ENCODE measurements at places on chromosomes 1 and 21.

- no peak for DNase-seq
Measured at GRCh38 chr21:44021064-44021463, 9.0 kb downstream of the TRAPPC10 start.

DNA sequence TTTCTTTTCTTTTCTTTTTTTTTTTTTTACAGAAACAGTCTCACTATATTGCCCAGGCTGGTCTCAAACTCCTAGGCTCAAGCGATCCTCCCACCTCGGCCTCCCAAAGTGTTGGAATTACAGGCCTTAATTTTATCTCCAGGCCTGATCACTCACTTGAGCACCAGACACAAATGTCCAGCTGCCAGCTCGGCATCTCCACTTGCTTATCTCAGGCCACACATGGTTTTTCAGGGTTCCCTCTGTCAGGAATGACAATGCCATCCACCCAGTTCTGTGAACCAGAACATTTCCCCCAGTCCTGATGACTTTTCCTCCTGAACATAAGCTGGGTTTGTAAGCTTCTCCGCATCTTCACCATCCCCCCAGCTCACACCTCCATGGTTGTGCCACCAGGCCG lies 44.6 kb upstream of the ZNF281 start:
- no peak for DNase-seq

- DNase-seq, result peak; percentile 90
Measured at GRCh38 chr21:34520764-34521508, 8.9 kb upstream of the KCNE1 start.

GRCh38 chr1:150376110-150376509 lies 12.2 kb downstream of the RPRD2 start:
- DNase-seq, result no peak

DNA sequence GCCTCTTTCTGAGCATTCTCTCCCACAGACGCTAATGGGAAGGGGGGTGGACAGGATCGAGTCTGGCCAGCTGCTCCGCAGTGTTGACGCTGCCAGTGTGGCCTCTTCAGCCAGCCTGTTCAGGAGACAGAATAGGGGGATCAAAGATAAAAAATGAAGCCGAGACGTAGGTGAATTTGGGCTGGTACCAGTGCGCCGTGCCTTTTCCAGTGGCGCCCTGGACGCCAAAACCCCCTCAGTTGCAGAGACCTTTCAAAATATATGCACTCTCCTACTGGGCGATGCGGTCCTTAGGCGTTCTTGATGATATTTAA lies 1.1 kb downstream of the TTC3 start:
- DNase-seq, result no peak

DNA sequence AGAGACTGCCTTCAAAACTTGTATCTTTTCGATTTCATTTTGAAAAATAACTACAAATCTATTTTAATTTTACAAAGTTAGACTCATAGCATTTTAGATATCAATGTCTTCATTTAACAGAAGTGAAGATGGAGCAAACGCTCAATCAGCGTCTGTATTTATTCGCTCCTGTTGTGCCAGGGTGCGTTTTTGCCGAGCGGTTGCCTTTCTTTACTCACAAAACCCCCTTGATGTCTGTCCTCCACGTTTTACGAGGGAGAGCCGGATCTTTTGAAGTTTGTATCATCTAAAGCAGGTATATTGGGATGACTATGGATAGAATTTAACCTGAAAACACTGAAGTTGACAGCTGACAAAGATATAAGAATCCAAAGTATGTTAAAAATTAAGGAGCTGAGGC lies 44.6 kb downstream of the MRPL39 start:
- no peak for DNase-seq

DNA sequence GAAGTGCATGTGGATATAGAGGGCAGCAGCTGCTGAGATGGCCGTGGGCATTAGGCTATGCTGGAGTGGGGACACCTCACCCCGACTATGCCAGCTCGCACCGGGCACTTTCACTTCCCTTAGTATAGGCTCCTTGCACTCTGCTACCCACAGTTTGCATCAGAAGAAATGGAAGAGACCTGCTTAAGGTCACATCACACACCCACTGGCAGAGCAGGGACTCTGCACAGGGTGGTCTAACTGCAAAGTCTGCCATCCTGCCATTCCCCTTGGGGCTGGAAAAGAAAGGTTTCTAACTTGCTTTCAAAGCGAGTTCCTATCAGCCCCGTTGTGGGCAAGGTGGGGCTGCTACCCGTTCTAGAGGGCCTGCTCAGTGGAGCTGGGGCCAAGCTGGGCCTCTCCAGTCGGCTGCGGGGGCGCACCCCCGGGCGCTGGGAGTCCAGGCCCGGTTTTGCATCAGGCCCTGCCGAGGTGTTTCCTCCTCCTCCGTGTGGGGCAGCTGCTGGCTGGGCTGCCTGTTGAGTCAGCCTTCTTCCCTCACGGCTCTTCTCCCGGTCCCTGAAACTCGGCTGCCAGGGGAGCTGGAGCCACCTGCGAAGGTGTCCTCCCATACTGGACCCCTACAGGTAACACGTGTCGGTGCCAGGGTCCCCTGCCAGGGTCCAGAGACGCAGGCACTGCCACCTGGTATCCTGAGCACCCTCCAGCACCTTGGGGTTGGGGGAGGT lies at the start of gene SYTL1:
TSS of gene SYTL1 (plus strand) at position 498 of the 728 bp plus-strand sequence. CDS start 3,313 bp downstream, outside the sequence.
- peak; percentile 74 for DNase-seq

- peak; percentile 61 for DNase-seq
Measured at GRCh38 chr1:93344886-93345632, 648 bp upstream of the DR1 start.

DNA sequence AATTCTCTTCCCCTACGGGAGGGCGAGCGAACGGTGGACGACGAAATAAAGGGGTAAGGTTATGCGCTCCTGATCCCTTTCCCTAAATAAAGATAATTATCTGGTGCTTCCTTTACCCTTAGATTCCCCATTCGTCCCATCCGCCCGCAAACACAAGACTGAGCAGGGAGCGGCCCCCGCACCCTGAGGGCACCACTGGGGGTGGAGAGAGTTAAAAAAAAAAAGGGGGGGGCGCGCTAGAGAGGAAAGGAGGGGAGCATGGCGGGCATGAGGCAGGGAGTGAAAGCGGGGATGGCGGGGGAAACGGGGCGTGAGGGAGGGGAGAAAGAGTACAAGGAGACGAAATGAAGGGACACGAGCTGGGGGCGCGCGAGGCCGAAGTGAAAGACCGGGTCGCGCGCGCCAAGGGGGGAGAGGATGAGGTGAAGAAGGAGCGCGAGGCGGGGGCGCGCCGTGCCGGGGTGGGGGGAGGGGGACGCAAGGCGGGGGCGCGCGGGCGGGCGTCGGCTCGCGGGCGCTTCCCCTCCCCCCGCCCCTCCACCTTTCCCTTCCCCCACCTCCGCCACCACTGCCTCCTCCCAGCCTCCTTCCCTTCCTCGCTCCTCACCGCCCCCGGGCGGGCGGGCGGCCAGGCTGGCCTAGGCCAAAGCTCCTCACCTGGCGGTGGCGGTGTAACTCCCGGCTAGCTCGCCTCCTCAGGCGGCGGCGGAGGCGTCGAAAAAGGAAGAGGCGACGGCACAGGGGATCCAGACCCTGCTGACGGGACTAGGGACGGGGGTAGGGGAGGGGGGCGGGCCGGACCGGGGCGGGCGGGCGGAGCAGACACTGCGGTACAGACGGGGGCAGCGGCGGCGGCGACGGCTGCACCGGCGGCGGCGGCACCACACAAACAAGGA lies 448 bp downstream of the GATAD2B start:
- no peak for DNase-seq

- no peak for DNase-seq
Measured at GRCh38 chr1:150887018-150887417, at the start of gene CTXND2. Gene CTXND2 (plus strand): TSS chr1:150887136. CDS start chr1:150912315, 25,179 bp downstream.

- DNase-seq, result peak; percentile 95
Measured at GRCh38 chr1:10939654-10940450, 72.6 kb upstream of the TARDBP start.

DNA sequence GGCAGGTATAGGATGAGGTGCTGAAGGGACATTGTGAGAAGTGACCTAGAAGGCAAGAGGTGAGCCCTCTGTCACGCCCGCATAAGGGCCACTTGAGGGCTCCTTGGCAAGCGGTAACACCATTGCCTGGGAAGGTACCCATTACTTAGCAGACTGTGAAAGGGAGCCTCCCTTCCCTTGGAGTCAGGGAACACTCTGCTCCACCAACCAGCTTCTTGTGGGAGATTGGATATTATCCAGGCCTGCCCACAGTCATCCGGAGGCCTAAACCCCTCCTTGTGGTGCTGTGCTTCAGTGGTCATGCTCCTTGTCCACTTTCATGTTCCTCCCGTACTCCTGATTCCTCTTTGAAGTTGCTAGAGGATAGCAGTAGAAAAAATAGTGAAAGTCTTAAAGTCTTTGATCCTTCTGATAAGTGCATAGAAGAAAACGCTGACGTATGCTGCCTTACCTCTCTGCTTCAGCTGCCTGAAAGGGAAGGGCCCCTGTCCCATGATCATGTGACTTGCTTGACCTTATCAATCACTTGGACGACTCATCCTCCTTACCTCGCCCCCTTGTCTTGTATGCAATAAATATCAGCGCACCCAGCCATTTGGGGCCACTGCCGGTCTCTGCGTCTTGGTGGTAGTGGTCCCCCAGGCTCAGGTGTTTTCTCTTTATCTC lies 16.0 kb downstream of the RBBP4 start:
- no peak for DNase-seq

DNA sequence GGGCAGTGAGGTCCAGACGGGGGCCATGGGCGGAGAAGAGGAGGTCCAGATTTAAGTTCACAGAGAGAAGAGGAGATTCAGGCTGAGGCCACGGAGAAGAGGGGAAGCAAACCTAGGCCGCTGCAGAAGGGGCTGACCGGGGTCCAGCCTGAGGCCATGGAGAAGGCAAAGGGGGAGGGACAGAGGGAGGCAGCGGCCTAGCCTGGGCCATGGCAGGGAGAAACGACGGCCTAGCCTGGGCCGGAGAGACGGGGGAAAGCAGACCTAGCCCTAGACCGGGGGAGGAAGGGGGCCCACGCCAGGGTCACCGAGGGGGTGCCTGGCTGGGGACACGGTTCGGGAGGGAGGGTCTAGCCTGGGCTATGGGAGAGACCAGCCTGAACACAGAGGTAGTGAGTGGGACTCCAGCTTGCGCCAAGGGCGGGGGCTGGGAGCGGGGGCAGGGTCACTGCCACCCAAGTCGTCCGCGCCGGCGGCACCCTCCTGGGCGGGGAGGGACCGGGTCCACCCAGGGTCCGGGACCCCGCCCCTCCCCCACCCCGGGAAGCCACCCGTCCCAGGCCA lies 459 bp downstream of the CAPZB start:
- no peak for DNase-seq

DNA sequence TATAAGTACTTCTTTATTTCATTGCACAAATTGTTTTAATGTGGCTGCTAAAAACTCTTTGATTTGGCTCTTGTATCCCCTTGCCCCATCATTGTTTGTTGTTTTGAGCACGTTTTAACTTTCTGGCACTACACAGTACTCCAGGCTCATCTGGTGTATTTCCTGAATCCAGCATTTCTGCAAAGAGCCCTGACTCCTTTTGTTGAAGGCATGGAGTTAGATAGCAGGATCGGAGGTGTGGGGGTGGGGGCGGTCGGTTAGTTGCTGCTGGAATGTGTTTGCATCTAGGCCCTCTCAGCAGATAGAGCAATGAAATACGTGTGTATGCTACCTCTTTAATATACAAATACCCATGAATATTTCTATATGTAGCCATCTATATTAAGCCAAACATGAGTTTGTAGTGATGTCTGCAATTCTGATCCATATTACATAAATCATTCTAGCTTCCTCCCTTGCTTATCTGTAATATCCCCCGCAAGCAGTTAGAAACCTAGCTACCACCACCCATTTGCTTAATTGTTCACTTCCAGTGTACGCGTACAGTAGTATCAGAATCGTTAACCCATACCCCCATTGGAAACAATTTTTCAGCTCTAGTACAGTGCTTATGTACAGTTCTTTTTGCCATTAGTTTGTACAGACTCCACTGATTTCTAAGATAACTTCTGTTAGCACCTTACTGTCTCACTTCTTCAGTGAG lies 106.0 kb downstream of the NOS1AP start:
- DNase-seq, result no peak

- DNase-seq, result no peak
Measured at GRCh38 chr1:207040181-207040533, 7.6 kb upstream of the C1orf116 start.

- peak; percentile 38 for DNase-seq
Measured at GRCh38 chr1:30840904-30841598, 67.5 kb downstream of the SDC3 start.

DNA sequence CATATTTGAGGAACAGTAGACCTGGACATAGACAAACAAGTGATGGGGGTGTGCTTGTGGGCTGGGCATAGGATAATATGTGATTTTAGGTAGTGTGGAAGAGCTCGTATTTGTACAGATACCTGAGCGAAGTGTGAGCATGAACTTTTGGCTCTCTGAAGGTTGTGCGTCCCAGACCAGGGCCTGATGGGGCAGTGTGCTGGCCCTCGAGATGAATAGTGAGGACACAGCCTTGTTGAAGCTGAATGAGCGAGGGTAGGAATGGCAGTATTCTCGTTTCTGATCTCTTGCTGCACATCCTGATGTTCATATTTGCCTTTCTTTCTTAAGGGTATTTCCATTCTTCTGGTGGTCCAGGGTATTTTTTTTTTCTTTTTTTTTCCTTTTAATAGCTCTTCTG lies 41.5 kb downstream of the USP25 start:
- no peak for DNase-seq

GRCh38 chr21:34589511-34590282 lies 25.2 kb downstream of the RCAN1 start:
- no peak for DNase-seq

- no peak for DNase-seq
Measured at GRCh38 chr21:17527711-17528110, 14.9 kb downstream of the CXADR start.

DNA sequence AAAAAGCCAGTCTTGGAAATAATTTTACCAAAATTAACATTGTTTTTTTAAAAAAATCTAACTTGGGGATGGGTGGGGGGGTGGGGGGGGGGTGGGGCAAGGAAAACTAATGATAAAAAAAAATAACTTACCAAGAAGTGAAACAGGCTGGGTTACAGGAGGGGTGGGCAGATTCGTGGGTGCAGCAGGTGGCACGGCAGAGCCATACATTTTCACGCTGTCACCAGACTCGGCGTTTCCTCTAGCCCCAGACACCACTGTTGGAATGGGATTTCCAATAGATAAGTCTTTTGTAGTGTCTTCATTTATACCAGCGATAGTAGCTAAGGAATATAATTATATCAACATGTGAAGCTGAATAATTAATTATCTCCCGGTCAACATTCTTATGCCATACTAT lies 25.4 kb downstream of the SOD1 start:
- DNase-seq, result no peak

DNA sequence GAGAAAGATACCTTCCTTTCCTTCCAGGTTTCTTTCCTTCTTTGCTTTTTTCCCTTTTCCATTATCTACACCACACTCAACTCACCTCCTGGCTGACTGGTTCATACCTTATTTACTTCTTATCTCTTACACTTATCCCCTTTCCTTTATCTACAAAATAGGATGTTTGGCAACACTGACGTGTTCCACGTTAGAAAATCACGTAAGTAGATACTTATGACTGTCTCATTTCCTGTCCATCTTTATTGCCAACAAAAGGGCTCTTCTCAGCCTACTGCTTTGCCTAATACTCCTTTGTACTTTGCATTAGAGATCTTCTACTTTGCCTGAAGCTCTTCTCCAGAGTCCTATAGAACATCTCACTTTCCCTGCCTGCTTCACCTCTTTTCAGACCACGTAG lies 25.1 kb downstream of the SYNJ1 start:
- peak; percentile 2 for DNase-seq
